ENCODE measurements at places on chromosomes 12 and 14.

DNA sequence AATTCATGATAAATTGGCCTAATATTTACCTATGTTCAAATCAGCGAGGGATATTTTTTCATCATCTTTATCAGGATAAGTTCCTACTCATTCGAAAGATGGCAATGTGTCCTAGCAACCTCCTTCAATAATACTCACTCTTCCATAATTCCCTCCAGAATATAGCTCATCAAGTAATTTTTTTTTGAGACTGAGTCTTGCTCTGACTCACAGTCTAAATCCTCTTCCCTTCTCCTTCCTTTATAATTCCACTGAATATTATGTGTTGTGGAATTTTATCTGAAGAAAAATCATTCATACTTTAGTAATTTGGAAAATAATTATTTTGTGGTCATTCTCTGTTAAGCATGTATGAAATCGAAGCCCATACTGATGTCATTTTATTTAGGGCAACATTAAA is 663.8 kb downstream of the FLRT2 start:
- DNase-seq: no peak

DNA sequence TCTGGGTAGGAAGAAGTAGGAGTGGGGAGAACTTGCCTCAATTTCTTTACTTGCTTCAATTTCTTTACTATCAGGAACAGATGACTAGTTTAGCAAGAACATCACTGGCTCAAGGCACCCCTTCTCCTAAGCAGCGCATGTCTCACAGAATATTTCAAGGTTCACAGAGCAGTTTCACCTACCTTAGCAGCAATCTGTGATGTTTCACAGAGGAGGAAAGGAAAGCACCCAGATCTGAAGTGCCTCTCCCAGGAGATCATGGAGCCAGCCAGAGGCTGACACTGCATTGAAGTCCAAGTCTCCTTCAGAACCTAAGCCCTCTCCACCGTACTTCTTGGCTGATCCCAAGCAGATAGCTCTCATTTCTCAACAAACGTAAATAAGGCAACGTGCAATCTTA is 118.7 kb upstream of the PCED1B start:
- no peak for DNase-seq

- DNase-seq: no peak
These were observed 60.8 kb downstream of the SDR9C7 start for GRCh38 chr12:56873382-56873781.

DNA sequence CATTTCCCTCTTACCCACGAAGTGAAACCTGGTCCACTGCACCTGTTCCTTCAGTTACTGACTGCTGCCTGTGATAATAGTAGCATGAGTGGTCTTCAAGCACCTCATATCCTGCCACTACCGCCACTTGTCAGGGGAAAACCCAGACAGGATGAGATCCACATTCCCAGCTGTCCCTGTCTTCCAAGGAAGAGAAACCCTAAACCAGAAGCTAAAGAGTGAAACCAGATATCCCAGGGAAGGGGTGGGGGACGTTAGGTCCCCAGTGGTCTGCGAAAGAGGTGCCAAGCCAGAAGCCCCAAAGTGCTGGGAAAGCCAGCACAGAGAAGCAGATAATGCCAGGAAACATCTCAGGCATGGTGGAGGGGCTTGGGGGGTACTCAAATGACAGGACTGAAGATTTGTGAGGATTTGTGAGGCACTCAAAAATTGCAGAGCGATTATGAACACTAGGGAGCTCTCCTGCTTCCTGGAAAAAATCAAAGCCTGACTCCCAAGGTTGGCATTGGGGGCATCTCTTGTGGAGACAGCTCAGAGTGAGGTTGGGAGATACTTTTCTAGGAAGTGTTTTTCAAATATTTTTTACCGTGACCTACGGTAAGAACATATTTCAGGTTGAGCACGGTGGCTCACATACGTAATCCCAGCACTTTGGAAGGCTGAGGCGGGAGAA is 77.9 kb downstream of the TMEM30B start:
- no peak for DNase-seq

GRCh38 chr12:450438-450837 is 9.3 kb upstream of the B4GALNT3 start:
- no peak for DNase-seq

GRCh38 chr14:100037353-100037752 is 27.9 kb upstream of the EVL start:
- DNase-seq: no peak

- no peak for DNase-seq
These were observed 78.6 kb downstream of the CCDC60 start for GRCh38 chr12:119412811-119413794.

DNA sequence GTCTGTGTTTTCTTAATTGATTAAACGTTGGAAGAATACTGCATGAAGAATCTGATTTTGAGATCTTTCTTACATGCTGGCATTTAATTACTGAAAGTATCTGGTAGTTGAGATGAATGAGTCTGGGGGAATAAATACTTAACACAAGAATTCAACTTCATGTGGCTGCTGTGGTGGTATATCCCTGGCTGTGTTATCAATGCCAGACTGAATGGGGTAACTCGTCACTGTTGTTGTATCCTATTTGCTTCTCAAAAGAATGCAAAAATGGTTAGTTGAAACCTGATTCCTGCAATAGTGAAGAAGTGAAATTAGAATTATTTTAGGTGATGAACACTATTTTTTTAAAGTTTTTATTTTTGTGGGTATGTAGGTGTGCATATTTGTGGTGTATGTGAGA is 72.5 kb downstream of the HMGA2 start:
- no peak for DNase-seq

- no peak for DNase-seq
These were observed 80.3 kb upstream of the SRRM4 start for GRCh38 chr12:118900993-118901392.

DNA sequence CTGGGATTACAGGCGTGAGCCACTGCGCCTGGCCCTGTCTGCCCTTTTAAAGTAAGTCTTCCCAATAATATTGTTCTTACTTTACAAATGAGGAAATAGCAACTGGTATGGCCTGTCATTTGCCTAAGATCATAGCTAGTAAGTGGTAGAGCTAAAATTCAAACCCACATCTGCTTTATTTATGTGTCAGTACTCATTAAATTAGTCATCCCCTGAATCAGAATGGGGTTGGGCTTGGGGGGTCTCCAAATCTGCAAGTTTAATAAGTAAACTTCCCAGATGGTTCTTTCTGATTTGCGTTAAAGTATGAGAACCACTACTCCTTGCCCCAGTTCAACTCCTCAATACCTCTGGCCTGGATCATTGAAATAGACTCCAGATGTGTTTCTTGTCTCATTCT is 96.2 kb downstream of the FAR2 start:
- no peak for DNase-seq

DNA sequence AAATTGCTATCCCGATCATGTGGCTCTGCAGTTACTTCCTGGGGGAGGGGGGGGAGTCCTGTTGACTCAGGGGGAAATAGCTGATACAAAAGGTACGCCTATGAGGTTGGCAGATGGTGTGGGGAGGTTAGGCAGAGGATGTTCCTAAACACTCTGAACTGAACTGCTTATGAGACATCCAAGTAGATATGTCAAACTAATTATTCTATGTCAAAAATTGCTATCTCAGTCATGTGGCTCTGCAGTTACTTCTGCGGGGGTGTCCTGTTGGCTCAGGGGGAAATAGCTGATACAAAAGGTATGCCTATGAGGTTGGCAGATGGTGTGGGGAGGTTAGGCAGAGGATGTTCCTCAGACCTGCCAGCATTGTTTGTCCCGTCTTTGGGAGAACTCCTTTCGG is 5.1 kb upstream of the VCPKMT start:
- no peak for DNase-seq

DNA sequence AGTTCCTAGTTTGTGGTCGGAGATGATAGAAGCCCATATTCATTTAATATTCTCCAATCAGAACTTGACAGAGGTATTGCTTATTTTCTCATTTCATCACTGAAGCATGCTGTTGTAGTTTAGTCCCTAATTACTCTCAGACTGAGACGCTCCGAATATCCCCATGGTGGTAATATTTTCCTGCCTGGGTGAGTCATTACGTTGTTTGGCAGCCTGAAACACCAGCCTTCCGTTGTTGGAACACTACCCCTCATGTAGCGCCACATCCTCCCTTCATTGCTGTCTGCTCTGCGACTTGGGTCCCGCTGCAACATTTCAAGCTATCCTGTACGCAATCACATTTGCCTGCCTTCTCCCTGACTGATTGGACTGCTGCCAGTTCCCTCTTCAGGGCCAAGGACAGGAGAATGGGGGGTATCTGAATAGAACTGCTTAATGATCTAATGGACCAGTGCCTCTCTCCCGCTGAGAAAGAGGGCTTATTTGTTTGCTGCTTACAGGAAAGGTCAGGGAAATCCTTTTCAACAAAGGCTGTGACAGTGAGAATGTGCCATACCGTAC is 369.1 kb downstream of the NPAS3 start:
- DNase-seq: no peak

- DNase-seq: no peak
These were observed 41.1 kb downstream of the YAF2 start for GRCh38 chr12:42196723-42197603.

- DNase-seq: no peak
These were observed 41.4 kb upstream of the FGF6 start for GRCh38 chr12:4486980-4487379.
